ENCODE measurements at places on chromosomes 2 and 18.

GRCh38 chr2:131488306-131489205 is 3.6 kb downstream of the MZT2A start:
- no peak for DNase-seq

- no peak for DNase-seq
Measured at GRCh38 chr18:63850636-63851035, 36.9 kb upstream of the SERPINB2 start.

- peak; percentile 88 for DNase-seq
Measured at GRCh38 chr2:226478109-226478809, 321.4 kb downstream of the IRS1 start.

DNA sequence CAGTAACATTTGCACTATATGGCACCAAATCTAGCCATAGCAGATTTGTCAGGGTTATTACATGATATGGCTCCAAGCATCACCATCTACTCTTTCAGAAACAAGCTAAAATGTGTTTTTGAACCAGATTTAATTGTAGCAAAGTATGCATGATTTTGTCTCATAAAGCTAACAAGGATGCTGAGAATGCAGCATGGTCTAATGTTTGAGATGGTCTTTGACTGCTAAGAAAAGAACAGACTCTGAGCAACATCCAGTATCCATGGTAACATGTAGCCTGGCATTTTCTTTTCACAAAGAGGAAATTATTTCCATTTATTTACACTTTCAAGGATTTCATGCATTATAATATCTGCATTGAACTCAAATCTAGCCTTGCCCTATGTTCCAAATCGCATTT is 206.5 kb downstream of the PDE1A start:
- DNase-seq, result no peak

DNA sequence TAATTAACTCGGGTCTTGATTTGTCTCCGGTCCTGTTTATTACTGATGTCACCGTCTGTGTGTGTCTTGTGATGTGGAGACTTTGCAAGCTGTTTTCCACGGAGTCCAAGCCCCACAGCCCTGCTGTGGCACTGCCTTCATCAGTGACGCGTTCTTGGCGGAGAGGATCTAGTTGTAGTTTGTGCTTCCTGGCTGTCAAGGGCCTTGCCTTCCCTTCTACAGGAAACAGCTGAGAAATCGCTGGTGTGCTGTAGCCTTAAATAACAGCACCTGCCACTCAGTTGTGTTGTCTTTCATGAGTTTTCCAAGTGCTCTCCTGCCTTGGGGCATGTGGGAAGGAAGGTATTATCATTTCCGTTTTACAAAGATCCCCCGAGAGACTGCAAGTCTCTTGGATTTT is 26.3 kb downstream of the CTIF start:
- DNase-seq, result no peak

DNA sequence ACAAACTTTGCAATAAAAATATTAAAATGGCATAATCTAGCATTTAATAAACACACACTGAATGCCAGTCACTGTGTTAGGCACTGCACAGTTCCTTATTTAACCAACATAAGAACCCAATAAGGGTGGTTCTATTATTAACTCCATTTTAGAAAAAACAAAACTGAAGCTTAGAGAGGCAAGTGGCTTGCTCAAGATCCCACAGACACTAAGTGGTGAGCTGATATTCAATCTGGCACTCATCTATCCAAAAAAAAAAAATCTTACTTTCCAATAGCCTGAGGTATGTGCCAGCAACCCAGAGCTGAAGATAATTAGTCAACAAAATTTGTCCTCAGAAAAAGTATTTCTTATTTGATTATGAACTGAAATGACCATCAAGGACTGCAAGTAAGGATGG is 799 bp downstream of the CYTIP start:
- DNase-seq, result no peak

- DNase-seq, result peak; percentile 28
Measured at GRCh38 chr2:141611176-141611571, 519.6 kb downstream of the LRP1B start.

DNA sequence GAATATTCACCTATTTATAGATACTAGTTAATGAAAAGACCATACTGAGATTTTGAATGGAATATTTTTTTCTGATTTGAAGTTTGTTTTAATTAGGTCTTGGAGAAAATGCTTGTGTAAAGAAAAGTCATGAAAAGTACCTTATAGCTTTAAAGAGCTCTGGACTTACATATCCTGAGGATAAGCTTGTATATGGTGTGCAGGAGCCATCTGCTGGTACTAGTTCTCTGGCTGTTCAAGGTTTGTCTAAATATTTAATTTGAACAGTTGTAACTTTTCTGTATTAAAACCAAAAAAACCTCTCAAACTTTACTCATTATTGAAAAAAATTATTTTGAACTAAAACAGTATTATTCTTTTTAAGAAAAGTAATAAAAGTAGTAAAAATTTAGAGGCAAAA is 50.1 kb downstream of the UBR3 start:
- DNase-seq, result peak; percentile 53

GRCh38 chr2:186709529-186710450 is 15.9 kb downstream of the FAM171B start:
- DNase-seq, result no peak

DNA sequence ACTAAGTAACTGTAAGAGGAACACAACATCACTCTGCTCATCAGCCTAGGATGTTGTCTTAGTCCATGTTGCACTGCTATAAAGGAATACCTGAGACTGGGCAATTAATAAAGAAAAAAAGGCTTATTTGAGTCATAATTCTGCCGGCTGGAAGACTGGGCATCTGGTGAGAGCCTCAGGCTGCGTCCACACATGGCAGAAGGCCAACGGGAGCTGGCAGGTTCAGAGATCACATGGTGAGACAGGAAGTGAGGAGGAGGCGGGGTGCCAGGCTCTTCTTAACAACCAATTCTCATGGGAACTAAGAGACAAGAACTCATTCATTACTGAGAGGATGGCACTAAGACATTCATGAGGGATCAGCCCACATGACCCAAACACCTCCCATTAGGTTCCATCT is 46.8 kb downstream of the EPG5 start:
- peak; percentile 36 for DNase-seq

DNA sequence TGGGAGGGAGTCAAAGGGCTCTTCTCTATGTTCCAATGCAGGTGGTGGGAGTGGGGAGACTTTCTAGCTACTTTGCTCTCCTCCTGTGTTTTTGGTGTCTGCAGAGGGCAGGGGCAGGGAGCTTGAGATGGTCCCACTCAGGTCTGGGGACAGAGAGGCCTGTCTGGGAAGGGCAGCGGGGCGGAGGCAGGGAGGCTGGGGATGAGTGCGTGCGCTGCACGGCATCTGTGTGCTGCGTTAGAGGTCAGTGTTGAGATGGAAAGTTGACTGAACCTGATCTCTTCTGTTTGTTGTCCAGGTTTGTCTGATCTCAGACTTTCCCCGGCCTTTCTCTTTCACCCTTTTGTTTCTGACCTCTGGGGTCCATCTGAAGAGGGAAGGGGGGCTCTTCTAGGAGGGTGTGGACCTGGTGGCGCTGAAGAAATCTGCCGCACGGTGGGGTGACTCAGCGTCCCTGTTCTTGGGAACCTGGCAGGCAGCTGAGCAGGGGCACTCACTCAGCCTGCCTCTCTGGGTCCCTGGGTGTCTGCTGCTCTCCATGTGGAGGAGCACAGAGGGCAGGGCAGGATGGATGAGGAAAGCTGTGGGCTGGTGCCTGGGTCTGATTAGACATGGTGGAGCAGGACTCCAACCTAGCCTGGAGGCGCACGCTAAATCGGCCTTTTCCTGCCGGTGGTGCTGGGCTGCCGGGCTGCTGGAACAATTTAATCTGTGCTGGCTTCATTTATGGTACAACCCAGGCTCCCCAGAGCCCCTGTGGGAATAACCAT is 24.1 kb downstream of the IGFBP2 start:
- DNase-seq, result peak; percentile 83

DNA sequence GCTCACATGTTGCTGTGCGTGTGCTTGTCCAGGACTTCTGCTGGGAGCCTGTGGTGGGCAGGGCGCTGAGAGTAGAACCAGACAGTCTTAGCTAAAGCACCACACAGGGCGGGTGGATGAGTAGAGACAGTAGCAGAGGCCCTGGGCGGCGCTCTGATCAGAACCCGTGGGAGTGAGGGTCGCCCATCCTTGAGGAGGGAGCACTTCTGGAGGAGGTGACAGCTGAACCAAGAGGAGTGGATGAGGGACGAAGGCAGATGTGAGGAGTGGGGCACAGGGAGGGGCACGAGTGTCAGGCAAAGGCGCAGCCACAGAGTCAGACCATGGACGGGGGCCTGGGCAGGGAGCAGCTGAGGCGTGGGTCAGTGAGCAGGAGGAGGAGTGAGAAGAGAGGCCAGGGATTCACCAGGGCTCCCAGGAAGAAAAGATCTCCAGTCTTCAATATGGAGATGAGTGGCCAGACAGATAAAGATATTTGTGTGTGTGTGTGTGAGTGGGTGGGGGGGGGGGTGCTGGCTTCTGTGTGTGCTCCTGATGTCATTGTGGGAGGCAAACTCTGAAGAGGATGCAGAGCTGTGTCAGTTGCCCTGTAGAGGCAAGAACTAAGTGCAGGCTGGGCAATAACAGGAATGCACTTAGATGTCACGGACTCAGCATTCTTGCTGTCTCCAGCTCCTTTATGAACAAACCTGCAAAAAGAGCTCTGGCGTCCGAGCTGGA is 79.6 kb downstream of the TPO start:
- no peak for DNase-seq

DNA sequence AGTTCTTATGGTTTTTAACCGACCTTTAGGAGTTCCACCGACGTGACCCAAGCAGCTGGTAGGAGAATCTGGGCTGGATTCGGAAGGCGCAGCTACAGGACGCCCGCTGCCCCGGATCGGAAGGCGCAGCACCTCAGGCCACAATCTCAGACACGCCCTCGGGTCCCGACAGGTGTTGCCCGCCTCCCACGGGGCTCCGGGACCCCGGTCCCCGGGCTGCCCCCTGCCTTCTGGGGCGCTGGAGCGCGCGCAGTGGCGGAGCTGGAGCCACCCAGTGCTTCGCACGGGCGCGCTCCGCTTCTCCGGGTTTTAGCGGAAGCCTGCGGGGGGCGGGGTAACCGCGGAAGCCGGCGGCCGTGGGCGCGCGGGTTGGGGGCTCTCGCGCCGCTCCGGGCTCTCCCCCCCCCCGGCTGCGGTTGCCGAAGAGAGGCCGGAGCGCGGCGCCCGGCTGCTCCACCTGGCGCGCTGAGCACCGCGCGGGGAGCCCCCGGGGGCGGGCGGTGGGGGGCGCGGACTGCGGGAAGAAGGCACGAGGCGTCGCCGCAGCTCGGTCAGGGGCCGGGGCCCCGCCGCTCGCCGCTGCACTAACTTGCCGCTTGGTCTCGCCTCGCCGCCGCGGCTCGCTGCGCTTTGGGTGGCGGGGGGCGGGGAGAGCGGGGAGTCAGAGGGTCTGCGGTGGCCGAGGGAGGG is 718.8 kb downstream of the DPP10 start:
- no peak for DNase-seq

DNA sequence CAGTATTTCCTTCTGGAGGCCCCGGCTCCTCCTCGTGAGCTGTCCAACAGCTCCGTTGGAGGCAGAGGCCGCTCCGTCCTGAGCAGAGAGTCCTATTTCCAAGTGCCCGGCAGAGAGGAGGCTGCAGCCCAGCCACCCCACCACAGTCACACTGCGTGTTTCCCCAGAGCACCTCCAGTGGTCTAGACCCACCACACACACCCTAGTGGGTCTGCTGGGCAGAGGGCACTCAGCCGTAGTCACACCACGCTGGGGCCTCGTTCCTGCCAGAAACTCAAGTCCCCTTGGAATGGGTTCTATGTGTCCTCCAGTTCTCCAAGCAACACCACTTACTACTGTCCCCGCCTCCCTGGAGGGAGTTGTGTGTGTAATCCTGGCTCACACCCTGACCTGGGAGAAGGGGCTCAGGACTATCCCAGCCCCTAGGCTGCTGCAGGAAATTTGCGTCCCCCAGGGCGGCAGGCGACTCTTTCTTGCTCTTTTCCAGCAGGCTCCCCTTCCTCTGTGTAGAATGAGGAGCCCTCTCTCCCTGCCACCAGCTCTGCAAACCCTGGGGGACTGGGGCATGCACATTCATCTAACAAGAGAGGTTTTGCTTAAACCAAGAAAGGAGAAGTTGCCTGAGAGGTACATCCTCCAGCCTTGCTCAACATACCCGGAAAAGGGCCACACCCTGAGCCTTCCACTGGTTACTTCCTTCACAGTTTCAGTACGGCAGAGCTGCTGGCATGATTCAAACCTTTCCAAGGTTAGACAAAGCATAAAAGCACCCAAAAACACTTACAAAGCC is 114.1 kb downstream of the NDUFA10 start:
- DNase-seq, result no peak

DNA sequence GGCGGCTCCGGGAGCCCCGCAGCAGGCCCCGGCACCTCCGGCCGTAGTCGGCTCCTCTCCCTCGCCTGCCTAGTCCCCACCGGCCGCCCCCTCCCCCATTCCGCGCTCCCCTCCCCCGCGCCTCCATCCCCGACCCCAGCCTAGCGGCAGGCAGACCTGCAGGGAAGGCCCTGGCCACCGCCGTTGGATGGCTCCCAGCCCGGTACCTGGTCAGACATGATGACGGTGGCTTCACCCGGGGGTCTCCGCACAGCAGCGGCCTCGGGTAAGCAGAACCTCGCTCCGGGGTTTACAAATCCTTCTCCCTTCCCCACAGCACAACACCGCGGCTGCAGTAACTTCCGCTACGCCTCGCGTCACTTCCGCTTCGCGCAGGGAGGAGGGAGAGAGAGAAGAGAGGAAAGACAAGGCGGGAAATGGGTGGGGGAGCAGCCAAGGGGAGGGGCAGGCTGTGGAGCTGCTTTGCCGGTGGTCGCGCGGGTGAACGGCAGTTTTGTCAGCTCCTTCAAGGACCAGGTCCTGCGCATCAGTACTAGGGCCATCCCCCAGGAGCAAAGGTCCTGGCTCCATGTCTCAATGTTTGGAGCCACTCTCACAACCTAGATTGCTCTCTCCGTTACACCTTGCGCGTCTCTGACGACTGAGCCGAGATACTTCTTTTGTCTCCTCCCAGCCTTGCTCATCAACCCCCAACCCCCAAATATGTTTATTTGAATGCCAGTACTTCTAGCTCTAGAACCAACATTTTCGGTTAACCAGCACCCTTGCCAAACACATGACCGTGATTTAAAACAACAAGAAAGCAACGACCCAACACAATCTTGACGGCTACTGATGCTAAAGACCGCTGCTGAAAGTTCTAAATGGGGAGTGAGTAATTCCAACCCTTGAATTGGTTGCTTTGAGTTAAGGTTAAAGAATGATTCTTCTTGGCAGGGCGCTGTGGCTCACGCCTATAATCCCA is at the start of gene SUMO1:
SUMO1 (minus strand) TSS at position 364 of the 964 bp plus-strand sequence; CDS start at position 218, 146 bp downstream.
- peak; percentile 95 for DNase-seq

- peak; percentile 45 for DNase-seq
Measured at GRCh38 chr2:11203480-11203879, 48.2 kb downstream of the SLC66A3 start.

GRCh38 chr2:37635504-37636380 is 35.7 kb downstream of the CDC42EP3 start:
- peak; percentile 82 for DNase-seq

GRCh38 chr18:8011361-8011760 is 444.2 kb downstream of the PTPRM start:
- no peak for DNase-seq
